Progenitor cell of endocrine pancreas (in vitro differentiated cells): ENCODE measurements at places on chromosomes 3 and 15.

- DNase-seq: no peak
Measured at GRCh38 chr3:24185738-24186384, 240.8 kb downstream of the NR1D2 start.

GRCh38 chr3:150240891-150241290, 167.2 kb upstream of the TSC22D2 start:
- no peak for DNase-seq

GRCh38 chr3:110788794-110789193, 282.8 kb upstream of the NECTIN3 start:
- no peak for DNase-seq

DNA sequence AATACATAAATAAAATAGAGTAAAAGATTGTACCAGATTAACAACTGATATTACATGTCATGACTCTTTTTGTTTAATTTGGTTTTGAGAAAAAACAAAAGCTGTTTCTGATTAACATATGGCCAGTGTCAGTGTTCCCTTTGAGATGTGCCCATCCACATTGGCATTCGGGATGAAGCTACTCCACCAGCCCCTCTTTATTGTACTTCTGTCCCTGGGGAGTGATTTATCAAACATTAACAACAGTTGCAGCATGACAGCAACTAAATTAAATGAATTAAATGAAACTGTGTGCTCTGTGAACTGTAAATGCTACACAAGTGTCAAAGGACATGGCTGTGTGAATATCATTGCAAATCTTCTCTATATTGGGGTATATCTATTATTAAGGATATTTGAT, 25.9 kb upstream of the MTMR10 start:
- no peak for DNase-seq

- no peak for DNase-seq
Measured at GRCh38 chr15:74205582-74205947, 3.0 kb upstream of the STRA6 start.

GRCh38 chr15:64144192-64144564, 7.4 kb upstream of the SNX22 start:
- DNase-seq: no peak

- no peak for DNase-seq
Measured at GRCh38 chr3:196016485-196016884, 65.4 kb downstream of the TFRC start.

DNA sequence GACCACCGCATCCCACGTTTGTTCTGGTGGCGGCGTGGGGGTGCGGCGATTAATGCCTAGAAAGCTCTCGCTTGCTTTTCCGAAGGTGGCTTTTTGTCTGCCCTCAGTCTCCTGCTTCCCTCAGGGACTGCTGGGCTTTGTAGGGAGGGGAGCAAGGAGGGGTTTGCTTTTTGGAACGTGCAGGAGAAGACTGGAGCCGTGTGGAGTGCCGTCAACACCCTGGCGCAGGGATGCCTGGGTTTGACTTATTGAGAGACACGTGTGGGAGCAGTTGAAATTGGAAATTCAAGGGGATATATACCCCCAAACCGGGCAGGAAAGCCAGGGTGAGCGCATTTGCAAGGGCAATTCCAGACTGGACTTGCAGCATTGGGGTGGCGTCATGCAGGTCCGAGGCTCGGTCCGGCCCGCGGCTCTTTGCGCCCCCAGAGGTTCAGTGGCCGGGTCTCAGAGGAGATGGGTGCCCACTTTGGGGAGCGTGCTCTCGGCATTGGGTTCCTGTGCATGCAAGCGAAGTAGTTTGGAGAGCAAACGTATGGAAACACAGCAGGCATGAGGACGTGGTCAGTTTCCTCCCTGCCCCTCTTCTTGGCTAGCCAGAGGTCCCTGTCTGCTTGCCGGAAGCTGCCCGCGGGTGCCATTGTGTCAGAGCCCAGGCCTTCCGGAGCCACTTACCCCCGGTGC, 2.1 kb downstream of the EPHB1 start:
- no peak for DNase-seq

DNA sequence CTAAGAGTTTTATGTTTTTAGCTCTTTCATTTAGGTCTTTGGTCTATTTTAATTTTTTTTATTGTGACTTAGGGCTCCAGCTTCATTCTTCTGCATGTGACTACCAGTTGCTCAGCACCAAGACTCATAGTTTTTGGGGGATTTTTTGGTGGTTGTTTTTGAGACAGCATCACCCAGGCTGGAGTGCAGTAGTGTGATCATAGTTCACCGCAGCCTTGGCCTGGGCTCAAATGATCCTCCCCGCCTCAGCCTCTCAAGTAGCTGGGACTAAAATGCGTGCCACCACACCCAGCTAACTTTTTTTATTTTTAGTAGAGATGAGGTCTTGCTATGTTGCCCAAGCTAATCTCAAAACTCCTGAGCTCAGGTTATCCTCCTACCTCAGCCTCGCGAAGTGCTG, 19.4 kb downstream of the CDV3 start:
- DNase-seq: no peak

DNA sequence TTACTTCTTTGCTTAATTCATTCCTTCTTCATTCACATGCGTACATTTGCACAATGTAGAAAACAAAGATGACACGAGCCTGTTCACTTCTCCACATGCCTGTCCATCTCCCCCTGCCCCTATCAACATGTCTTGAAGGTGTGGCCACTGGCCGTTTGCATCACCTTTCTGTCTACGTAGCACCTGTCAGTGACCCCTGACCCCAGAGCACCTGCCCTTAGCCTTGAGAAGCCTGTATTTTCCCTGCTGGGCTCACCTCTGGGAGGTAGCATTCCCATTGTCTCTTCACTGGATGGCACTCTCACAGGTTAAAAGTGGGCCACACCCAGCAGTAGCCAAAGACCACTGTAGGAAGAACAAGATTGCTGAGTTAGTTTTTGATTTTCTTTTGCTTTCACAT, 234.1 kb downstream of the THSD4 start:
- DNase-seq: no peak

- no peak for DNase-seq
Measured at GRCh38 chr15:81311752-81312464, 12.0 kb downstream of the STARD5 start.

- no peak for DNase-seq
Measured at GRCh38 chr15:72063186-72063585, 54.8 kb downstream of the MYO9A start.

- DNase-seq: no peak
Measured at GRCh38 chr3:188421836-188422540, 268.0 kb downstream of the LPP start.

GRCh38 chr3:170023165-170023564, 14.6 kb upstream of the GPR160 start:
- no peak for DNase-seq

GRCh38 chr3:123054931-123055330, 11.9 kb upstream of the PDIA5 start:
- no peak for DNase-seq

GRCh38 chr15:20356911-20357480, 184.6 kb downstream of the GOLGA6L6 start:
- DNase-seq: no peak

- DNase-seq: no peak
Measured at GRCh38 chr3:135964160-135964955, 1.2 kb upstream of the PPP2R3A start.

DNA sequence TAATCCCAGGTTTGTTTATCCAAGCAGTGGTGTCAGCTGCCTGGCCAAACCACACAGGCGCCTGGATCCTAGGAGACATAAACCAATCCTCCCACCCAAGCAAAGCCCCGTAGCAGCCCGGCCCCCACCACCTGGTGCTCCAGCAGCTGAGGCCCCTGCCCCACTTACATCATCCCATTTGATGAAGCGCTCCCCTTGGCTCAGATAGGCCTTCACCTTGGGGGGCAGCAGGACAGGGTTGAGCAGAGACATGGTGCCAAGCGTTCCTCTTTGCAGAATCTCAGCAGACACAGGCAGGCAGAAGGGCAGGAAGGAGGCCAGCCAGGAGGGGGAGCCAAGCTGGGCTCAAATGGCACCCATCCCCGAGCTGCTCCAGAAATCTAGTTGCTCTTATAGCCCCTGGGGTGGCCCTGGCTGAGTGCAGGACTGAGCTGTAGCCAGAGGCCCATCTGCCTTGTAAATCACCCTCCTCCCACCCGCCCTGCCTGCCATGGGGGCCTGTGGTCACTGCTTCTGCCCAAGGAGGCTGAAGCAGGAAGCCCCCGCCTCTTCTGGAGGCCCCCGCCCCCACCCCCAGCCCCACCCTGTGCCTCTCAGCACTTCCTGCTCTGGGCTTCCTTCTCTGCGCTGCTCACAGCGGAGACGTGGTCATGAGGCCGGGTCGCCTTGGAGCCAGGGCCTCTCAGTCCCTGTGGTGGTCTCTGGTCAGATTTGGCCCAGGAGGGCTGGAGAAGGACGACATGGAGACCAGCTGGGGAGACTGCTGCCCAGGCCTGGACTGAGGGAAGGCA, at the start of gene PLCB2:
TSS of gene PLCB2 (minus strand) at position 515 of the 791 bp plus-strand sequence. CDS start at position 252, 263 bp downstream.
- DNase-seq: no peak

DNA sequence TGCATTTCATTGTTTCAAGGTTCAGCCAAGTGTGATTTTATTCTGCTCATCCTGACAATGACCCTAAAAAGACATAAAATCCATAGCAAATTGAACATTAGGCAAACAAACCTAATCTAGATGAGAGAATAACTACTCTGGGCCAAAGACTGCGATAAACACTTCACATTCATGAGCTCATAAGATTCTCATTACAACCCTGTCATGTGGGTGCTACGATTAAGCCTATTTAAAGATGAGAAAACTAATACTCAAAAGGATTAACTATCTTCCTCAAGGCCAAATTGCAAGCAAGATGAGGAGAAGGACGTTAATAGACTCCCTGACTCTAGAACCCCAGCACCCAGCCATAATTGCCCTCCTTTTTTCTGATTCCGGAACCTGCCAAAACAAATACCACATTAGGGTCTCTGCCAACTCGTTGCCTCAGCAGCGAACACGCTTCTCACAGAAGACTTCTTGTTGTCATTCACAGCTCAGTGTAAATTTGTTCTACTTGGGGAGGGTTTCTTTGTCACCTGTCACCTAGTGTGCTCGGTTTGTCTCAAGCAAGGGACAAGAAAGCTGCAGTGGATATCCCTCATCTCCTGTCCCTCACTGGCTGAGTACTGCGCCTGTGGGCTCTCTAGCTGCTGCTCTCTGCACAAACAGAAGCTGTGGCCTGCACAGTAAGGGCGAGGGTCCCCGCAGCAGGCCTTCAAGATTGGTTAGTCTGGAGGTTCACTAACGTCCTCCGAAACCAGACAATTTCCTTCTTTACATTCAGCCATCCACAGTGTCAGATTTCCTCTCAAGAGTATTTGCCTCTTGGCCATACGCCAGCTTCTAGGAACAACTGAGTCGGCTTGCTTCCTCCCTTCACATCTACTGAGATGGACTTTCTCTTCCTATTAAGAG, 200.0 kb upstream of the UBE2E2 start:
- DNase-seq: no peak

DNA sequence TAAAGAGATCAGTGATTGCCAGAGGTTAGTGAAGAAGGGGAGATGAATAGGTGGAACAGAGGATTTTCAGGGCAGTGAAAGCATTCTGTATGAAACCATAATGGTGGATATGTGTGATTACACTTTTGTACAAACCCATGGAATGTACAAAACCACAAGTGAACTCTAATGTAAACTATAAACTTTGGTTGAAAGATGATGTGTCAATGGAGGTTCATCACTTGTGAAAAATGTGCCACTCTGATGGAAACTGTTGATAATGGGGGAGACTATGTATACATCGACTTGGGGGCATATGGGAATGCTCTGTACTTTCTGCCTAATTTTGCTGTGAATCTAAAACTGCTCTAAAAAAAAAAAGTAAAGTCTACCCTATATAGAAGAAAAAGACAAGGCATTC, 68.7 kb upstream of the ARHGEF3 start:
- DNase-seq: no peak

DNA sequence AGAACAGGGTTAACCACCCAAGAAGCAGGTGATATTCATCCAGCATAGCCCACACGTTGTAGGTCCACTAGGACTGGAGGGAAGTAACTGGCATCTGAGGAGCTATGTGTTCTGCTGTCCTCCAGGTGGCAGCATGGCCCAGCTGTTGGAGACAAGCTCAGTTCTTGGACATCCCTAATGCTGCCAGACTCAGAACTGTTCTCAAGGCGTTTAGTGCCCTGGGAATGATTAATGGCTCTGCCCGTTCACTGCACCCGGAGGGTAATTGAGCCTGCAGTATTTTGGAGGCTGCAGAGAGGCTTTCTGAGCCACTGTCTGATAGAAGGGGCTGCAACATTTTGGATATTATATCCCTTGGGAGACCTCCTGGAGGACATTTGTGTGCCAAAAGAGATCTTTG, 521.3 kb upstream of the SEMA6D start:
- DNase-seq: peak; percentile 68

DNA sequence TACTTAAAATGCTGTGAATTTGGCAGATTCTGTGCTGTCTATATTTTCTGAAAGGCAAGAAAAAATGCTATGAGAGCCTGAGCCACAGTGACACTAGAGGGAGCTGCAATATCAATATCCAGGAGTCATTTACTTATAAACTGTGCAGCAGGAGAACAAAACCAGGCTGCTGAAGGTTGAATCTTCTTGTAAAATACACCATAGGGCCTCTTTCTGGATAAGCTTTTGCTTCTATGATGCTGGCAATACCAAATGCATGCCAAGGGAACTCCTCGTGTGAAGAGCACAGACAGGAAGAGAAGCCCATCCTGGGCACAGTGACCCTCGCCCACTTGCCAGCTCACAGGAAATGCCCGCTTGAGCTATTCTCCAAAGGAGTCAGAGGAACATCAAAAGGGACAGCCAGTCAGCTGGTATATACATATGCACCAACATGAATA, 48.0 kb upstream of the TSPAN3 start:
- no peak for DNase-seq

DNA sequence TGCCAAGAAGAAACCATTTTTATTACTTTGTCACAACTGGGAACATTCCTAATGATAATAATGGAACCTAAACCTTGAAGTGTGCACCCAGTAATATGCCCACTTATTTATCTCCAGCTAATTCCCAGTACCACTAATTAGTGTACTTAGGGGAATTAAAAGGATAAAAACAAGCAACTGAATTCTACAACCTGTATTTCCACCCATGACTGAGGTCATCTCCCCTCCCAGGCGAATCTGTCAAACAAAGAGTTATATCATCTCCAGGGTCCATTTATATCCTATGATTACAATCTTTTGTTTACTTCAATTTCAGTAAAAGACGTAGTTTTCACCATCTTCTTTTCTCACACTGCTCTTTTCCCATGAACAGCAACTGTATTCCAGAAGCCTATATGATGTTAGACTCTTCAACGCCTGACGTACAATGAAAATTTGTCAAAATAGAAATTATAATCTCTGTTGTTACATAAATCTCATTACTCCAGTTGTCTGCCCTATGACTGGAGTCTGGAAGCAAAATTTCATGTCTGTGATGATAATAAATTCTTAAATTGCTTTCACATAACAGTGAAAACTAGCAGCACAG, 177.6 kb downstream of the GOLIM4 start:
- no peak for DNase-seq
